Activated CD4-positive, alpha-beta T cell treated with anti-CD3 and anti-CD28 coated beads, Interleukin-2, amount 50 U/mL, for 4 hours (primary cell): ENCODE measurements at places on chromosomes 12 and 14.

DNA sequence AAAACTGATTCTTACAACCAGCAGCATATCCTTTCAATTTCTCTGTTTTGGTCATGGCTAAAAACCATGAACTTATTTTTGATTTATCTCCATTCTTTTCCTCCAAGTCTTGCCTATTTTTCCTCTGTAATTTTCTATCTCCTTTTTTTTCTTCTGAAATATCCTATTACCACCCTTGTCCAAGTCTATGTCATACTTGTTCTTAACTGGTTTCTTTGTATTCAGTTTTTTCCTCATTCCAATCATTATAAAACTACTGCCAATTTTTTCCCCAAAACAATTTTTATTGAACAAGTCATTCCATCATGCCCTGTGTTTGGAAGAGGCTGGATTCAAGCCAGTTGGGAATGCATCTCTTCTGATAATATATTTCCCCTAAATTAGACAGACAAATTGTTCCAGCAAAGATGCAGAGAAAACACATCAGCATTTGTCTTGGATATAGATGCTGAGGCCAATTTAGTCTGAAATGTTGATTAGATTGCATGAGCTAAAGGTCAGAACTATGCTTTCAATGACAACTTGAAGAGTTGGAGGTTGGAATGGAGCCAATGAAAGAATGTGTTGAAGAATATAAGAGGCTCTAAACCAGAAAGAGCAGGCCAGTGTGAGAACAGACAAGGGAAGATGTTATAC, 30.7 kb downstream of the OTOGL start:
- no peak for DNase-seq

DNA sequence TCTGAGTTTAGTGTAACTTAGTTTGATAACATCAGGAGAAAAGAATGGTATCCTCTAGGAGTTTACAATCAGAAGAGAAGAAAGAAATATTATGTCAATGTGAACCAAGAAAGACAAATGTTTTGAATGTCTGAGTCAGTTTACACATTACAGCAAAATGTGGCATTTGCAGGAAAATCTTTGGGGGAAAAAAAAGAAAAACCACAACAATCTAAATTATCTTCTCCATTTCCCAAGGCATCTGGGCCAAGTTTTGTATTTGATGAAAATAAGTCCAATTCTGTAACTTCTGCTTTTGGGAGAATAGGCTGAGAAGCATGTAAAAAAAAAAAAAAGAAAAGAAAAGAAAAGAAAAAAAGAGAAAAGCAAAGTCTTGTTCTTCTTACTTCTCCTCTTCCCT, 58.8 kb upstream of the FLRT2 start:
- no peak for DNase-seq

GRCh38 chr12:111298582-111299436, 70.1 kb downstream of the PHETA1 start:
- DNase-seq, result peak; percentile 31

DNA sequence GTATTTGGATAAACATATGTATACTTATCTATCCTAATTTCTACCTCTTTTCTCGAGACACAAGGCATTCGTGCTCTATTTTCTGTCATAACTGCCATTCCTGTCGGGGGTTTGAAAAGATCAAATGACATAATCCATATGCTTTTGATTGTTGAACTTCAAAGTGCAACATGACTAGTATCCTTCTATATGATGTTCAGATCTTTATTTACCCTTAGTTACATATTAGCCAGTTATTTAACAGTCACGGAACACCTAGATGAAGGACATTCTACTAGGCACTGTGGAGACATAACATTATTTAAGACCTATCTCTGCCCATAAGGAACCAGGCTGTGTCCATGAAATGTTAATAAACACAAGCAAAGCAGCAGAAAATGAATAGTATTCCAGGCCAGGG, 11.2 kb upstream of the GRIN2B start:
- DNase-seq, result no peak

- DNase-seq, result no peak
Measured at GRCh38 chr12:131133994-131134393, 180.3 kb downstream of the ADGRD1 start.

GRCh38 chr14:70563869-70564268, 29.1 kb upstream of the ADAM20 start:
- no peak for DNase-seq

DNA sequence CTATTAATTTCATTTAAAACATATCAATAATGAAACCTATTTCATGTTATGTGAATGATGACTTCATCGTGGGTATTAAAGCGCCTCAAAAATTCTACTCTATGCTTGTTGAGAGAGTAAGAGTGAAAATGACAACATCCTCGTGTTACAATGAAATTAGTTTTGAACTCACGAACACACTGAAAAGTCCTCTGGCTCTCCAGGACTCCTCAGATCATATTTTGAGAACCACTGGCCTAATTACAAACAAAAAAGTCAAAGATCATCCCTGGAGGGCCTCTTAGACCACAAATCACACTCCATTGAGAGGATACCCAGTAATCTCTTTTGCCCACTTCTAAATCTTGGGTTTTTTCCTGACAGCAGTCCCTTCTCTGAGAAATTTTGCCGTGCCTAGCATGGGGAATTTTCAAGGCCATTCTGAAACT, 19.1 kb downstream of the DAAM1 start:
- no peak for DNase-seq
